ENCODE measurements at places on chromosomes 13 and 19.

GRCh38 chr13:48542581-48543341 lies 9.9 kb upstream of the RCBTB2 start:
- no peak for DNase-seq

DNA sequence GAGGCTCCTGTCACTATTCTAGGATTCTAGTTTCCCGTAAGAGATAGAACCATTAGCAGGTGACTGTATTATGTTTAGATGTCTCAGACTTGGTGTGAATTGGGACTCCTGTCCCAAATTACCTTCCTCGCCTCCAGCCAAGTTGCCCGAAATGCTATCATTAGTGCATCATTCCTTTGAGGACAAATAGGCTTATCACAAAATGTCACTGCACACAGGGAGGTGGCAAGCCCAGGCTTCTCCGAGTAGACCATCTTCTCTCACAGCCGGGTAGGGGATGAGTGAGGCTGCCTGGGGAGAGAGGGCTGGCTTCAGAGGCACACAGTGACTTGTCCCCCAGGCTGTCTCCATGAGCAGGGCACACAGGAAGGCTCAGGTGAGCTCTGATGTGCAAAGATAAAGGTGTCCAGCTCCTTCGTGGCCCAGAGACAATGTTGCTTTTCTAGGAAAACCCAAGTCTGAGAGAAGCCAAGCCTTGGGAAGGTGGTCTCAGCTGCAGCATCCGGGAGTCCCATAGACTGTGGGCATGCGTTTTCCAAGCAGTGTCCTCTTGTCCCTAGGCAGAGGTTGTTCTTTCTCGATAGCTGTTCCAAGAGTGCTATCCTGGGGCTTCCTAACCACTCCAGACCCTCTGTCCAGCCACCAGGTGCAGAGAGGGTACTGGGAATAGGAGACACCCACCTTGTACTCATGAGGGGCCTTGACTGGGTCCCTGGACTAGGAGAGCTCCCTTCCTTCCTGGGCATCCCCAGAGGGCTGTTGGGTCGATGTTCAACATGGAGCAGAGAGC lies 163.1 kb upstream of the TSHZ3 start:
- no peak for DNase-seq

GRCh38 chr19:38713227-38713649 lies 31.0 kb downstream of the CAPN12 start:
- DNase-seq = no peak

GRCh38 chr19:38361633-38362075 lies 12.7 kb upstream of the PSMD8 start:
- DNase-seq = peak; percentile 79

- DNase-seq = no peak
Observed at GRCh38 chr19:29685326-29685725, 20.1 kb downstream of the PLEKHF1 start.

DNA sequence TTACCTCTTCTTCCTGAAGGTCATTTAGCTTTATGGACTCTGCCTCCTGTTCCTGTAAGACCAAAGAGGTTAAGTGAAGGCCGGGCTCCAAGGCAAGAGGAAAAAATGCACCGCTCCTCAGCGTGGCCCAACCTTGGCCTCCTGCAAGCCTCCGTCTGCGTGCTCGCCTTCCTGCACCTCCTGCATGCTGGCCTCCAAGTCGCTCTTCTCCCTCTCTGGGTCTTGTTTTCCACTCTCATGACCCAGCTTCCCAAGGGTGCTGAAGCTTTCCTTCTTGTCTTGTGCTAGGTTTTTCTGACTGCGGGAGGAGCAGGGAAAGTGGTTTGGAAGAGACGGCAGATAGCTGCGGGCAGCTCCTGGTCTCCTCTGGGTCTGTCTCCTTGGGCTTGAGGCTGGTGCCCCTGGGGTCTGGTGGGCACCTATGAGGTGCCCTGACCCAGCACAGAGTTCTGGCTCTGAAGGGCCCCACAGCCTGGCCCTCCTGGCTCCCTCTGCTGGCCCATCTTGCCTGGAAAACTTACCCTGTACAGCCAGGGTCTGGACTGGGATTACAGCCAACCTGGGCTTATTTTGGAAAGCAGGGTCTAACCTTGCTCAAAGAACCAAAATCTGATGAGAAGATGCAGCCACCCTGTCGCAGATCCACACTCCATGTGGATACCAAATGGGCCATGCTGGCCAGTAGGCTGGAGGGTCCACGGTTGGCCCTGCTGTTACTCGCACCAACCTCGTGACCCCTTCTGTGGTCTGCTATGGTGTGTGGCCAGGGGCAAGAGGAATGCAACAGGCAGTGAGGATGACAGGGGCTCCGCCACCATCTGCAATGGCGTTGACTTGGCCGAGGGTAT lies 5.2 kb downstream of the C13orf46 start:
- DNase-seq = no peak

DNA sequence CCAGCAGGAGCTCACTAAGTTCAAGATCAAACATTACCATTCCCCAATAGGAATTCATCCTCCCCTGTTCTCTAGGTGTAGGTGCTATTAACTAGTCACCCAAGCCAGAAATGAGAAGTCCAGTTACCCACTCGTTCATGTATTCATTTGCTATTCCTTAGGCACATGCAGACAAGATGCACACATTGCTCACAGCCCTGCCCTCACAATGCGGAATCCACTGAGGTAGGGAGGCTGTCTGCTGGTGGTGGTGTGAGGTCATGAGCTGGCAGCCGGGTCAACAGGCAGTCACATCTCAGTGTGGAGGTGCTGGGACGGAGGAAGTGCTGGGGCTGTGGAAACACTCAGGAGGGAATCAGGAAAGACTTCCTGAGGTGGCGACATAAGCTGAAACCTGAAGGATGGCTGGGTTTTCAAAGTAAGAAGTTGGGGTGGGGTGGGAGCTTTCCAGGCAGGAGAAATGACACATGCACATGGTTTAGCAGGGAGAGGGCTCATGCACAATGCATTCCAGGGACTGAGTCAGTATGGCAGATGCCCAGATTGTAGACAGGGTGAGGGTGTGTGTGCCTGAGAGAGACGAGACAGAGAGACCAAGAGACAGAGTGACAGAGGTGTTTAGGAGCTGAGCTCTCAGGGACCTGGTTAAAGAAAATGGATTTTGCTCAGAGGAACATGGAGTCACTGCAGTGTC lies 117.6 kb downstream of the USP12 start:
- no peak for DNase-seq

Data from NCI-H510A treated with DMSO at 0.1 percent for 48 hours (cell line).